ENCODE measurements at places on chromosomes 2 and 18.

- no peak for DNase-seq
Observed at GRCh38 chr2:117902933-117903332, 88.4 kb downstream of the DDX18 start.

DNA sequence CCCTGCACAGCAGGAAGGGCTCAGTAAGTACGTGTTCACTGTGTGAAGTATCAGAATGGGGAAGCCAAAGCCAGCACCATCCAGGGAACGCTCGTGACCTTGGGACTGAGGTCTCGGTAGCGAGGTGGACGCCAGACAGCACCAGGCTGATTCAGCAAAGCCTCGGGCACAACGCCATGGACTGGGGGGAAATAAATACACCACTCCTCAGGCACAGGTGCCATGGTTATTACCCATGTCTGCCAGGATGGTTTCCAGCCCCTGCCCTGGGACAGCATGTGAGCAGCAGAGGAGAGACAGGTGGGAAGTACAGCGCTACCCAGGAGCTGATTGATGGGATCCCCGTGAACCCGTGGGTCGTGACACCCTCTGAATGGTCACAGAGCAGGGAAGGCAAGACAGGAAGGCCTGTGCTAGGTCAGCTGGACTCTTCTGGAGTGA, 53.0 kb downstream of the REEP1 start:
- DNase-seq, result no peak

GRCh38 chr2:6640621-6641015, 225.1 kb downstream of the CMPK2 start:
- DNase-seq, result no peak

DNA sequence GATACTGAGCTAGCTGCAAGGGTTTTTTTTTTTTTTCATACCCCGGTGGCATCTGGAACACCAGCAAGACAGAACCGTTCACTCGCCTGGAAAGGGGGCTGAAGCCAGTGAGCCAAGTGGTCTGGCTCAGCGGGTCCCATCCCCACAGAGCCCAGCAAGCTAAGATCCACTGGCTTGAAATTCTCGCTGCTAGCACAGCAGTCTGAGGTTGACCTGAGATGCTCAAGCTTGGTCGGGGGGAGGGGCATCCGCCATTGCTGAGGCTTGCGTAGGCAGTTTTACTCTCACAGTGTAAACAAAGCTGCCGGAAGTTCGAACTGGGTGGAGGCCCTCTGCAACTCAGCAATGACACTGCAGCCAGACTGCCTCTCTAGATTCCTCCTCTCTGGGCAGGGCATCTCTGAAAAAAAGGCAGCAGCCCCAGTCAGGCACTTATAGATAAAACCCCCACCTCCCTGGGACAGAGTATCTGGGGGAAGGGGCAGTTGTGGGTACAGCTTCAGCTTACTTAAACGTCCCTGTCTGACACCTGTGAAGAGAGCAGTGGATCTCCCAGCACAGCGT, 5.1 kb upstream of the MIB1 start:
- DNase-seq, result peak; percentile 84

DNA sequence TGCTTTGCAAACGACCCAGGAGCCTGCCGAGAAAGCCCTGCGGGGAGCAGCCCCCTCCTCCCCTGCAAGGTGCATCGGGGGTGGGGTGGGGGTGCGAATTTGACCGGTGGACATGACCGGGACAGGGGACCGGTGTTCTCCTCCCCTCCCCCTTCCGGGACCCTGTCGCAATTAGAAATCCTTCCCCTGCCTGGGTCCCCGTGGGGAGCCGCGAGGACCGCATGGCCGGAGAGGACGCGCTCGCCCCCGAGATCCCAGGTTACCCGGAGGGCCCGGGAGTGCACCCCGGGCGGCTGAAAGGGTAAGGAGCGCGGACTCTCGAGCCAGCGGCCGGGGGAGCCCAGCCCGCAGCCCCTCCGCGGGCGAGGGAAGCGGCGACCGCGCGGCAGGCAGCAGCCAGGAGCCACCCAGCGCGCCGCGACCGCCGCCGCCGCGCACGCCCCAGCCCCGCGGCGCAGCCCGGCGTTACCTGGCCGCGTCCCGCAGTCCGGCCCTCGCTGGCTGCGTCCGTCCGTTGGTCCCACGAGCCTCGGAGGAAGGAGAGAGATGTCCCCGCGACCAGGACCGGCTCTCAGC, 482 bp downstream of the DLGAP1 start:
- no peak for DNase-seq

GRCh38 chr18:10755855-10756254, 230.0 kb downstream of the NAPG start:
- no peak for DNase-seq

GRCh38 chr2:95166065-95166763, 605 bp downstream of the ZNF2 start:
- no peak for DNase-seq

DNA sequence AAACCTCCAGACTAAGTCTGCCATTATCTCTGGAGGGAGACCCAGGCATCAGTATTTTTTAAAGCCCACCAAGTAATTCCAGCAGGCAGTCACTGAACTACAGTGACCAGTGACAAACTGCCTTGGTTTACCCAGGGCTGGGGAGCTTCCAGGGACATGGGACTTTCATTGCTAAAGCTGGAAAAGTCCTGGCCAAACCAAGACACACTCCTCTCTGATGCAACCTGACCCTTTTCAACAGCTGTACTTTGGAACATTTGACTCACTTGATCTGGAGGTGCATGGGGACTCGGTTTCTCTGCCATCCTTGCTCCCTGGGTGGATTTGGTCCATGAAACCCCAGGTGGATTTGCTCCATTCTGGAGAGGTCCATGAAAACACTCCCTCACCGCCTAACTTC, 7.0 kb downstream of the MRO start:
- DNase-seq, result no peak

DNA sequence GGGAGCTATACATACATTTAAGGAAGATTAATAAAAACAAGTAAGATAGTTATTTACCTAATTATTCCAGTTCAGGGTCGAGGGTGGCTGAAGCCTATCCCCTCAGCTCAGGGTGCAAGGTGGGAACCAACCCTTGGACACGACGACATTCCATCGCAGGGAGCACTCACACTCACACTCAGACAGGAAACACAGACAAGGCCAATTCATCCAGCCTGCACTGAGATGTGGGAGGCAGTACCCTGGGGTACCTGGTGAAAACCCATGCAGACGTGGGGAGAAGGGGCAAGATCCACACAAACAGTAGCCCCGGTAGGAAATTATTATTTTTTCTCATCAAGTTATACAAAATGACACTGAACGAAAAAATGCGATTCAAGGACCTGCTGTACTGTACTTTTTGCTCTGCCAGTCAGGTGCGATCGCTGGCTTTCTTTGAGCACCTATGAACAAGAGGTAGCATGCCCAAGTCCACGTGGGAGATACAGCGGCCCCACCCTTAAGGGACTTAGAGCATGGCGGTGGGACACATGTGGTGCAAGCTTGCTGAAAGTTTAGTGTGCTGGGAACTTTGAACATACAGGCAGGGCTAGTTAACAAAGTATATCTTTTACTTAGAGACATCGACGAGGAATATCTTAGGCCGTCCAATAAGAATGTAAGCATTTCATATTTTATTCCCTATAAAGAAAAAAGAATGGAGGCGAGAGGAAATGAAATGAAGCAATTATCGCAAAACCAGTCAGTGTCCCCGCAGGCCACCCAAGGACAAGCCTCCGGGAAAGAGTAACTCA, 624 bp downstream of the METTL8 start:
- peak; percentile 66 for DNase-seq

- DNase-seq, result no peak
Observed at GRCh38 chr2:74806920-74807319, 27.0 kb upstream of the HK2 start.

DNA sequence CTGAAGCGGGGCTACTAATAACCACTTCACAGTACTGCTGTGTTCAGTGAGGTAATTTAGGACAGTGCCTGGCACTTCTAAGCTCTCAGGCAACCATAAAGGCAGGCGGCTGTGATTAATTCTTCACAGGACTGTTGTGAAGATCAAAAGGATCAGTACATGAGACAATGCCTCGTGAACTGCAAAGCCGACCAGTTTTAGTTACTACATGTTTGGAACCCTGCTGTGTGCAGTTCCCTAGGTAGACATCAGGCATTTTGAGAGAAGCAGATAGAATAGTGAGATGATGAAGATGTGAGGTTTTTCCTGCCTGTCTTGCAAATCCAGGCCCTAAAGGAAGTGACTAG, 19.1 kb downstream of the EFHD1 start:
- no peak for DNase-seq

GRCh38 chr2:156704132-156704531, 268.0 kb downstream of the GPD2 start:
- no peak for DNase-seq

- DNase-seq, result no peak
Observed at GRCh38 chr2:208363485-208363884, 43.1 kb upstream of the PTH2R start.

GRCh38 chr2:231622963-231623362, 30.3 kb downstream of the TEX44 start:
- DNase-seq, result no peak

DNA sequence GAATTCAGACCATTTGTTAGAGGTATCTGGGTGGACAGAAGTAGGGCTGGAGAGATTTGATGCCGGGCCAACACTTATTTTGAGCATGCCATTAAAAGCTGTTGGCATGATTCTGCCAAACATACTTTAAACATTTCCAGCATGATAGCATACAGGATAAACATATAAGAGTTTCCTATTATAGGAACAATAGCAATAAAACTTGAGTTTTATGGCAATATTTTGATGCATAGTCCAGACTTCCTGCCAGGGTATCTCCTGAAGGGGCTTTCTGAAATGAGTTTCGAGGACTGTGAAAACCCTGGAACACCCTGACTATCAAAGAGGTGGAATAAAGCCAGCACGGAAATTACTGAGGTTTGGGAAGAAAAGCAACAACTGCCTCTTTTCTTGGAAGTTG, 1398.0 kb upstream of the NXPH2 start:
- DNase-seq, result no peak

DNA sequence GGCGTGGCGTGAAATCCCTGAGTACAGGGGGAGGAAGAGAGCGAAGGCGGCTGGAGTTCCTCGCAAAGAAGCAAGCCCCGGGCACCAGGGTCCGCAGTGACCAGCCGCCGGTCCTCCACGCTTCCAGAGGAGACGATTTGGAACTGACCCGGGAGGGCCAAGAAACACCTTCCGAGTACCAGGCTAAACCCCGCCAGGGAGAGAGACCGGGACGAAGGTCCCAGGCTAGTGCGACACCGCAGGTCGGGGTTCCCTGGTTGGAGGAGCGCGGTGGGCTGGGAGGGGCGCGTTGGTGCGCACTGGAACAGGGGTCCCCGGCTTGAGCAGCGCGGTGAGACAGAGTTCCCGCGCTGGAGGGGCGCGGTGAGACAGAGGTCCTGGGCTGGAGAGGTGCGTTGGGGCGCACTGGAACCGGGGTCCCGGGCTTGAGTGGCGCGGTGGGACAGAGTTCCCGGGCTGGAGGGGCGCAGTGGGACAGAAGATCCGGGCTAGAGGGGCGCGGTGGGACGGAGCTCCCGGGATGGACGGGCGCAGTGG, 901 bp downstream of the WDFY1 start:
- DNase-seq, result peak; percentile 65

GRCh38 chr2:201777043-201777442, 3.7 kb downstream of the ALS2 start:
- no peak for DNase-seq

GRCh38 chr2:180599804-180600203, 380.6 kb upstream of the UBE2E3 start:
- DNase-seq, result no peak

- DNase-seq, result no peak
Observed at GRCh38 chr2:210376694-210377093, 61.7 kb upstream of the MYL1 start.

- no peak for DNase-seq
Observed at GRCh38 chr2:199663157-199663556, 187.8 kb downstream of the FTCDNL1 start.

DNA sequence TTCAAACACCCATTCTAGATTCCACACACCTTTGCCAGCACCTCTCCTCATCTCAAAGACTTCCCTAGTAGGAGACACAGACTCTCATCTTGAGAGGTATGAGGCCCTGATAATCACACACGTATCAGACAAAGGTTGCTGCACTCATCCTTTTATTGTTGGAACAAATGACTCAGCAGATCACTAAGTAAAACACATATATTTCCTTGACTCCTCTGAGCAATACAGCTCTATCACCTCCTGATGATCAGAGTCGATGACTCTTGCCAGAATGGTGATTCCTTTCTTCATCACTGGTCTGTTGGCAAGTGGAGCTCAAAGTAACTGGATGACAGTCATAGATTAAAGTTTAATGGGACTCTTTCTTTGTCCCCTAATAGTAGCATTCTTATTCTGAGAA, 1049.2 kb upstream of the ZEB2 start:
- no peak for DNase-seq

- no peak for DNase-seq
Observed at GRCh38 chr2:148932536-148932935, 57.5 kb downstream of the KIF5C start.

DNA sequence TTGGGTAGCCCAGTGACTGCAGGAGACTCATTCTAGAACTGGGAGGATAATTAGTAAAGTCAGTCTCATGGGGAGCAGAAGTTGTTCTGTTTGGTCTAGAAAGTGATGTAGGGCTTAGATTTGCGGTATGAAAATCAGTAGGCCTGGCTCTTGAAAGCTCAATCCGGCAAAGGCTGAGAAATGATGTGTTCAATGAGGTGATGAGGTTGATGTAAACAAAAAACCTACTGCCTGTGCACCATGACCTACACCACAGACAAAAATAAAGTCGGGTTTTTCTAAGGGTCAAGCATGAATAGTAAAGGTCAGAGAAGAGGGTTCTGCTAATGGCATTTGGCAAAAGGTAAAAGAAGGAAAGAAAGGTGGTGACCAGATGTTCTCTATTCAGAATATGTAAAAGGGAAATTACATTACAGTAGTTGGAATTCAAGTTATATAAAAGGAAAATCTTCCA, 80.8 kb upstream of the COL5A2 start:
- DNase-seq, result no peak

DNA sequence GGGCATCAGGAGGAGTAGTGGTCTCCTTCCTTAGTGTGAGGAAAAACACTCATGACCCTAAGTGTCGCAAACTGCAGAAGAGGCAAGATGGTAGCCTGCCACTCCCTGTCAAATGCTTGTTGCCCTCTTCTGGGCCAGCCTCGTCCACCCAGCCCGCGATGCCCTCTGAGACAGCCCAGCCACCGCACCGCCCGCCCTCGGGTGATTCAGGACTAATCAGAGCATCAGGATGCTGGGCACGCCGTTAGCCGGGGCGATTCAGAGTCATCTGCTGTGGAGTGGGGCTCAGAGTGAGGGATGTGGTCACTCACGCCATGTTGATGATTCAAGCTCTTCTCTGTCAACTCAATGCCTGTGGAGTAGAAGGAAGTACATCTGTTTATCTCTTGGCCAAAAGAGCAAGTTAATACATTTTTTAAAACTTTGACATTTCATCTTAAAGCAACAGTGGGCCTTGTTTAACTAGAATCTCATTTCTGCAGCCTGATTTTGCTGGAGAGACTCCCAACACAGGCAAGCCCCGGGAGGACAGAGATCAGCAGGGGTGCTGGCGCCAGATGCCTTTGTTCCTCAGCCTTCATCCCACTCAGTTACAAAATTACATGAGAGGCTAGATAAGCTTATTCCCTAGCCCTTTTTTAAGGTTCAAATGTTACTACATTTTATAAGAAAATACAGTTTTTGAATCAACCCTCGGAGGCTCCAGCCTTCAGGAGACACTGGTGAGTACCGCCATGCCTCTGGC, 79.0 kb downstream of the TMEM18 start:
- no peak for DNase-seq

- DNase-seq, result no peak
Observed at GRCh38 chr2:75454241-75454620, 106.5 kb downstream of the EVA1A start.

Measured in erythroblast (primary cell).